ENCODE measurements at places on chromosomes 16 and 17.

DNA sequence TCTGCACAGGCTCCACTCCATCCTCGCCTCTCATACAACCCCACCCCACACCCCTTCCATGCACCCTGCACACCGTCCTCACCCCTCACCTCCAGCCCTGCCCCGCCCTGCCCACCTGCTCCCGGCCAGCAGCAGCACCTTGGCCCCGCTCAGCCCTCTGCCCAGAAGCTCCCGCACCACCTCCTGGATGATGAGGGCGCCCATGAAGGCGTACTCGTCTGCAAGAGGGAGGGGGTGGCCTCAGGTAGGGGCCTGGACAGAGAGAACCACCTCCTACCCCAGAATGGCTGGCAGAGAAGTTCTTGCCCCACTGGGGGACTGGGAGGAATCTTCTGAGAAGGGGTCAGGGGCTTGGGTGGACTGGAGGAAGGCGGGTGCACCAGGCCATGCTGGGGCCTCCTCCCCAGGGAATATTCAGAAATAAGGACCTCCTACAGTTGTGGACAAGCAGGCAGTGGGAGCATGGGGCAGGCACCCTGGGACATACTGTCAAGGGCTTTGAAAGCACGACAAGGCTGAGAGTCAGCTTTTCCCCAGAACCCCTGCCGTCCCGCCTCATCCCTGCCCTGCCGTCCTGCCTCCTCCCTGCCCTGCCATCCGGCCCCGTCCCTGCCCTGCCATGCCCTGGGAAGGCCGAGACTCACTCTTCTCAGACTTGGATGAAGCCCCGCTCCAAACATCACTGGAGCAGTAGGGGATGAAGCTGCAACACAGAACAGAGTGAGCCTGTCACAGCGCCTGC lies 3.1 kb downstream of the NOTUM start:
- no peak overlapping the region for H3K4me3 ChIP-seq
- no peak for DNase-seq
- peaks cover 59% of the 10 kb centered on the region for H3K27me3 ChIP-seq
- no peaks in the 10 kb centered on the region for H3K36me3 ChIP-seq

GRCh38 chr16:87570938-87571867 lies 31.1 kb upstream of the JPH3 start:
- H3K27ac ChIP-seq = no peak overlapping the region
- H3K4me3 ChIP-seq = no peak overlapping the region
- H3K27me3 ChIP-seq = no peaks in the 10 kb centered on the region
- peak; percentile 89 for DNase-seq
- peaks cover 16% of the 10 kb centered on the region for H3K4me1 ChIP-seq
- H3K36me3 ChIP-seq = no peaks in the 10 kb centered on the region

DNA sequence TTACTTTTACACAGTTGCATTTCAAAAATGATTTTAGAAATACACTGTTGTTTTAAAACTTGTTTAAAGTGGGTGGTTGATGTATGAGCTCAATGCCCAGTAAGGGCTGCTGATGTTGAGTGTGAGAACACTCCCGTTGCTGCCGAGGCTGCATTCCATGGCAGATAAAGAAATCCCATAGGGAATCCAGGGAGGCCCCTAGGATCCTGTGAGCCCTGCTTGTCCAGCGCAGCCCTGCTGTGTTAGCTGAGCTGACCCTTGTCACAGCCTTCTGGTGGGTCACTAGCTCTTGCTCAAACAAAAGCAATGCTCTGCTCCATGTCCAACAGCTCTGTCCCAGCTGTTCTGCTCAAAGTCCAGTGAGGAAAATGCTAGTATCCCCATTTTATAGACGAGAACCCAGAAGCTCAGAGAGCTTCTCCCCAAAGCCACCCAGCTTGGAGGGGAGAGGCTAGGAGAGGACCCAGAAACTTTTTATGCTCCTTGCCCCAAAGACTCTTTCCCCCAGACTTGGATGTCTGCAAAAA lies 18.6 kb upstream of the COL1A1 start:
- H3K4me1 ChIP-seq = no peaks in the 10 kb centered on the region
- DNase-seq = no peak
- no peak overlapping the region for H3K27ac ChIP-seq
- no peaks in the 10 kb centered on the region for H3K27me3 ChIP-seq

GRCh38 chr17:70813355-70813930 lies 644.1 kb downstream of the KCNJ2 start:
- no peak for DNase-seq
- H3K4me3 ChIP-seq = no peak overlapping the region
- no peak overlapping the region for H3K27ac ChIP-seq

GRCh38 chr16:50204453-50205108 lies 51.5 kb downstream of the TENT4B start:
- H3K27me3 ChIP-seq = no peaks in the 10 kb centered on the region
- H3K27ac ChIP-seq = no peak overlapping the region
- H3K4me1 ChIP-seq = no peaks in the 10 kb centered on the region
- no peaks in the 10 kb centered on the region for H3K36me3 ChIP-seq
- DNase-seq = no peak

- H3K27me3 ChIP-seq = no peaks in the 10 kb centered on the region
- no peaks in the 10 kb centered on the region for H3K4me1 ChIP-seq
- H3K4me3 ChIP-seq = no peak overlapping the region
Measured at GRCh38 chr16:57273826-57274225, 10.6 kb downstream of the PLLP start.

- H3K27me3 ChIP-seq = peaks cover 8% of the 10 kb centered on the region
- peaks cover 3% of the 10 kb centered on the region for H3K4me1 ChIP-seq
- H3K27ac ChIP-seq = no peak overlapping the region
- DNase-seq = no peak
- H3K36me3 ChIP-seq = no peaks in the 10 kb centered on the region
Measured at GRCh38 chr16:66942981-66943380, 7.7 kb downstream of the CES2 start.

DNA sequence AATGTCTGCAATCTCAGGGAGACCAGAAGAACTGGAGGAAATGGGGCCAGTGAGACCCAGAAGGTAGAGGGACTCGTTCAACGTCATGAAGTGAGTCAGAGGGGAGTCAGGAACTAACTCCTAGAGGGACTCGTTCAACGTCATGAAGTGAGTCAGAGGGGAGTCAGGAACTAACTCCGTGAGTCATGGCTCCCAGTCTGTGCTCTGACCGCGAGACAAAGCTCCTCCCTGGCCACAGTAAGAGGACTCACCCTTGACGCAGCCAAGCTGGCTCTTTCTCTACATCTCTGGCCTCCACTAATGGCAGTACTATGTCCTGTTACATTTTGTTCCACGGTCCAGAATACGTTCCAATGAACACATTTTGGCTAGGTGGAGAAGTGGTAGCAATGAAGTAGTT lies 902.5 kb downstream of the KCNJ2 start:
- no peak for DNase-seq
- H3K27me3 ChIP-seq = no peaks in the 10 kb centered on the region
- no peak overlapping the region for H3K27ac ChIP-seq
- H3K36me3 ChIP-seq = no peaks in the 10 kb centered on the region
- no peaks in the 10 kb centered on the region for H3K4me1 ChIP-seq
- H3K4me3 ChIP-seq = no peak overlapping the region

- DNase-seq = no peak
- no peaks in the 10 kb centered on the region for H3K36me3 ChIP-seq
- H3K4me3 ChIP-seq = no peak overlapping the region
- H3K27ac ChIP-seq = no peak overlapping the region
Measured at GRCh38 chr17:53092072-53092471, 730.7 kb upstream of the KIF2B start.
